ENCODE measurements at places on chromosomes 12 and 14.

GRCh38 chr14:96039633-96040311 lies 610 bp downstream of the C14orf132 start:
- DNase-seq = peak; percentile 8

- DNase-seq = no peak
Observed at GRCh38 chr12:59761542-59761941, 165.7 kb downstream of the SLC16A7 start.

- DNase-seq = no peak
Observed at GRCh38 chr14:103886304-103887169, 39.2 kb upstream of the PPP1R13B start.

GRCh38 chr12:49664591-49665239 lies 41.4 kb downstream of the PRPF40B start:
- DNase-seq = no peak

DNA sequence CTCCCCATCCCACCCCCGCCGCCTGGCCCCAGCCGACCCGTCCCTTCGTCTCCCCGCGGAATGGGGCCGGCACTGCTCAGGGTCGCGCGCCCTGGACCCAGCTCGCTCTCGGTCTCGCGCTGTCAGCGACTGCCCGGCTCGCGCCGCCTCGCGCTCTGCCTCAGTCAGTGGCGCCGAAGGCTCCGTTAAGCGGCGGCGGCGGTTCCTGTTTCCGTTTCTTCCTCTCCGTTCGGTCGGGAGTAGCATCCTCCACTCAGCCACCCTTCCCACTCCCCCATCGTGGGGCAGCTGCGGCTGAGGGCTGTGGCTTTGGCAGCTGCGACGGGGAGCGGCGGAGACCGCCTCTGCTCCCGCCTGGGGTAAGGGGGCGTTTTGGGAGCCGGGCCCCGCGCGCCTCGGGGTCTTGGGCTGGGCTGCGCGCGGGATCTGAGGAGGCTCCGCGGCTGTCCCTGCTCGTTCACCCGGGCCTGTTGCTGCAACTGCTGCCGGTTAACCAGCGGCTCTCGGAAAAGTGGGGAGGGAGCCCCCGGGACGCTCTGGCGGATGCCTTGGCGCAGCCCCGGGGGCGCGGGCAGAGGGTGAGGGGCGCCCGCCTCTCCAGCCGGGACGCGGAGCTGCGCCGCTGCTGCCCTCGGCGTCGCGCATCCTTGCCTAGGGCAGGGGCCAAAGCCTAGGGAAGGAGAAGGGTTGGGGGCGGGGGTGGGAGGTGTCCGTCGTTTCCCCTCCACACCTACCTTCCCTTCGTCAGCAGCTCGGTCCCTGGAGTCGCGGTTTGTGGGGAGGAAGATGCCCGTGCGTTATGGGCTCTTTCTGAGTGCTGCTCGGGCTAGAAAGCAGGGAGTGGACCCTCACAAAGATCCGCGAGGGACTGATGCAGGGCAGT lies 567 bp downstream of the FUT8 start:
- DNase-seq = peak; percentile 43

- no peak for DNase-seq
Observed at GRCh38 chr14:54177019-54177418, 219.8 kb upstream of the CDKN3 start.

DNA sequence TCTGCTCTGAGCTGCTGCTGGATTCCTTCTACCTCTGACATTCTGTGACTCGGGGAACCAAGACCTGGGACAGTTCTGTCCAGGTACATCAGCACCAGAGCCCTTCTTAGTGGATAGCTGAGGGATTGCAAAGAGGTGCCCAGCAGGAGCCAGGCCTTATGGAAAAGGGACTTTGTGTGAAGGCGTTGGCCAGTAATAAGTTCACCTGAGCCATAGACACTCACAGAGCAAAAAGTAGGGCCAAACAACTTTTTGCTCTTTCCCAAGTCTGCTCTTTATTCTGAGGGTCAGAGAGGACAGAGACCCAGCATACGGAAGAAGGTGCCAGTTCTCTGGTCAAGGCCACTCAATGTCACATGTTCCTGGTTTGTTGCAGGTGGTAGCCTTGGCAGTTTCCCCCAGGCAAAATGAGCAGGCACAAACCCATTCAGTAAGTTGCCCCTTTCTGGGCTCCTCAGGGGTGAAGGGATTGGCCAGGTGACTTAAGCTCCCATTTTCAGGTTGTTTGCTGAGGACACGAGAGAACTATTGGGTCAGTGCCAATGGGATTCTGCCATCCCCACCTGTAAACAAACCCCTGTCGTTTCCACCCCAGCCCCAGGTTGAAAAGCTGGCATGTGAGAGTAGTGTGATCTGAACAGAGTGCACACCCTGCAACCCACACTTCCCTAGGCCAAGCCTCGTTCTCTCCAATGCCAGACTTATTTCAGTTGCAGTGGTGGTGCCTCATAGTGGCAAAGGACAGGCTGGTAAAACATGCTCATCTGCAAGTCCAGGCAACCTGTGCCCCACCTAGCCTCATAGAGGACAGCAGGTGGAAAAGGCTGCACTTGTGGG lies 150.3 kb downstream of the SMOC1 start:
- no peak for DNase-seq

- DNase-seq = no peak
Observed at GRCh38 chr14:37328673-37329072, 130.9 kb downstream of the MIPOL1 start.

DNA sequence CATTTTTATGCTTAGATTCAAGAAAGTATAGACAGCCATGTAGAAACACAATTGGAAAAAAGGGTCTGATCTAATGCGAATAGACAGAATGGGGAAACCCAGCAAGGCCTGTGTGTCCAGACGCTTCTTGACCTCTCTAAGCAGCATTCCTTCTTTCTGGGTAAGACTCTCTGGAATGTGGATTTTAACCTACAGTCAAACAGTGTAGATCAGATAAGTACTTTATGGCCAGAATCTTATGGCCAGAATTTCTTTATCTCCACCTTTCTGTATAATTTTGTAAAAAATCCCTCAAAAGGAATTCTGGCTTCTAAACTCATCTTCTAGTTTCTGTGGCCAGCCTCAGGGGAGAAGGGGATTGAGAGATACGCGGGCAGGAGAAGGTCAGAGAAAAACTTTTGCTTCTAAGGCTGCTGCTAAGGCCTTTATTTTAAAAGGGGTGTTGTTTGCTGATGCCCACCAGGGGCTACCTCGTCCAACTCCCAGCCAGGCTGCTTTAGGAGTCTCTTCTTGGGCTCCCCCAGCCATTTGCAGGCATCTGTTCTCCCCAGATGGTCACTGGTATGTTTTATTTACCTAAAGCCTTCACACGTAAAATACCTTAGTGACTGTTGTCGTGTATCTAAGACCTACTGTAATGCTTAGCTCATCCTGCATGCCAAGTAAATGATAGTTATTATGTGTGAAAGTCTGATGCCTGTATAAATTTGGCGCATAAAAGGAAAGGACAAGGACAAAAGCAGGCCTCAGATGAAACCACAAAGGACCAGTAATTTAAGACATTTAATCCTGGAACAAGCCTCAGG lies 68.4 kb downstream of the ANO6 start:
- DNase-seq = no peak

DNA sequence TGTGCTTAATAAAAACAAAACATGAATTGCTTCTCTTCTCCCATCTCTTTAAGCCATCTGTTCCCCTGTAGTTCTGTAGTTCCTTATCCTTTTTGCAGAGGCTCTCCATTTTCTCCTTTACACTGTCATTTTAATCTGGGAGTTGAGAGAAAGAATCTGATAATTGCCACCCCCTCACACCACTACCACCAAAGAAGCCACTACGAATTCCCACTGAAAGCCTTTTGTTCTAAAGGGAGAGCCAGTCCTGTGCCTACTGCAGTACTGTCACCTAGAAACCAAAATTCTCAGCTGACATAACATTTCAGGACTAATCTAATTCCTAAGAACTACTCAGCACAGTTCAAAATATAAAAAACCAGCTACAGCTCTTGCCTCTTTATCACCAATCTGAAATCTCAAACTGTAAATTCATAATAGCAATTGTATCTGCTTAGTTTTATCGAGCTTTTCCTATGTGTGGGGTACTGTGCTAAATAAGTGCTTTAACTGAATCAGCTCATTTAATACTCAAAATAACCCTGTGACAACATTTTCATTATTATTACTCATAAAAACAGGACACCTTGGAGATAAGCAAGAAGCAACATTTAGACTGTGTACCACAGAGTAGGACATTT lies 72.4 kb downstream of the SPPL3 start:
- DNase-seq = no peak

DNA sequence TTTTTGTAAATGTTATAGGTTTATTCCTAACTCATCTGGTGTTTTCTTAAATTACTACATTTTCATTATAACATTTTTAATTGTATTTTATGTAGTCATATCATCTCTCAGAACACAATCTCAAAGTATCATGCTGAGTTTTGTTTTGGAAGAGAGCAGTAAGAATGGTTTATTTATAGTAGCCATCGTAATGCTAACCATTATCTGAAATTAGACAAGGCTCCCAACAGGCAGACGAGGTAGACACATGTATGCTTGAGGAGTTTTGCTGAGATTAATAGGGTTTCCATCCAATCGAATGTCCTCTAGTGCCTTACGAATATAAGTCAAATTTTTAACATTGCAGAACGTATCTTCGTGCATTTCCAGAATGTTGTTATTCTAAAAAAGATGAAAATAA lies 9.0 kb upstream of the CCER1 start:
- DNase-seq = no peak

GRCh38 chr14:72948481-72949138 lies 22.3 kb downstream of the DCAF4 start:
- no peak for DNase-seq

GRCh38 chr12:103494734-103495468 lies 867 bp downstream of the C12orf42 start:
- DNase-seq = no peak

GRCh38 chr14:104224506-104225277 lies 86.3 kb downstream of the KIF26A start:
- DNase-seq = no peak

GRCh38 chr14:92962831-92963095 lies 39.8 kb downstream of the CHGA start:
- DNase-seq = no peak

DNA sequence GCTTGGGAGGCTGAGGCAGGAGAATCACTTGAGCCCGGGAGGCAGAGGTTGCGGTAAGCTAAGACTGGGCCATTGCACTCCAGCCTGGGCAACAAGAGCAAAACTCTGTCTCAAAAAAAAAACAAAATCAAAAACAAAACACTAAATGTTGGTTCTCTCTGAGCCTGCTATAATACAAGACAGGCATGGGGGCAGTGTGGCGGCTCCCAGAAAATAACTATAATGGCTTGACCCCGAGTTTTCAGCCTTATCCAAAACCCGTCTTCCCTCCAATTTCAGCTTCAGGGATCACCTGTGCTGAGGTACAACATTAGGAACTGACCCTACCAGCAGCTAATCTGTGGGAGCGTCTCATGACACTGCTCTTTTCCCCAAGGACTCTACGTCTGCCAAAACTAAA lies 862 bp downstream of the SLC7A7 start:
- no peak for DNase-seq

DNA sequence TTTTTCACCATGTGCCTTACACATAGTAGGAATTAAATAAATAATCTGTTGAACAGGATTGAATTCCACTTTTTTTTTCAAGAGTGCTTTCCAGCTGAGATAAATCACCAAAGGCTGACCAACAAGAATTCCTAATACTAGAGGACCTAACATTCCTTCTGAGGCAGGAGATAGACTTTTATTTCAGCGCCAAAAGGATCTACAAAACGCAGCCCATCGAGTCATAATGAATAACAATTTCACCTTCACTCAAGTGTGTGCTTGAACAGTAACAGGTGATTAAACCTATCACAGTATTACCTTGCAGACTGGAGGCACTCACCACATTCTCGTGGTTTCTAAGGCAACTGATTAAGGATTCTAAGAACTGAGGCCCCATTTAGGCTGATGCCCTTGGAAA lies 224.3 kb upstream of the ATP2B1 start:
- DNase-seq = no peak

DNA sequence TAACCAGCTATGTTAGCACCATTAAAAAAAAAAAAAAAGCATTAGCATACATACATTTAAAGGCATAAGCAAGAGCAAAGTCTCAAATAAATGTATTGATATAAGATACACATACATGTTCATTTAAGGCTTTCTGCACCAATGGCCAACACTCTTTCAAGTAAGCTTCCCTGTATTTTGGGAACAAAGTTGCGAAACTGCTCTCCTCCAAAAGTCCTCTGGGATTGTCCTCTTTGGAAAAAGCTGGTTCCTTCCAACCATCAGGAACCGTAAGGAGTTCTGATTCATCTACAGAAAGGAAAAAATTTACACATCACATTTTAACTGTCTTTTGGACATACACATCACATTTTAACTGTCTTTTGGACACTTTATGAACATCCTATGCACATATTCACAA lies 3.2 kb downstream of the KRR1 start:
- DNase-seq = no peak

- no peak for DNase-seq
Observed at GRCh38 chr14:38866461-38866860, 236.6 kb downstream of the SEC23A start.

- DNase-seq = no peak
Observed at GRCh38 chr12:78797196-78797931, 67.2 kb upstream of the SYT1 start.

- no peak for DNase-seq
Observed at GRCh38 chr12:61717986-61718385, 542.2 kb upstream of the USP15 start.

DNA sequence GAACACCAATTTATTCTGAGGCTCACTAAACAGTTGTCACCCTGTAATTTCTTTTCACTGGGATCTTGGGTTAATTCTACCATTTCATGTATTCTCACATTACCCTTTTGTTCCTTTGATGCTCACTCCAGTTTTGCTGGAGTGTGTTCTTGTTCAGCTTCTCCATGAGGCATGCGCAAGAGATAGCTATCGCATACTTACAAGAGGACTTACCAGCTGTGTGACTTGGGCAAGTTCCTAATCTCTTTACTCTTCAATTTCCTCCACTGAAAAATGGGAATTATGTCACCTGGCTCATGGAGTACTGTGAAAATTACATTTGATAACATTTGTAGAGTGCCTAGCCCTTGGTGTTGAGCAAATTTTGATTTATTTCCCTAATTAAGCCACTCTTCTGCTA lies 56.5 kb upstream of the JDP2 start:
- no peak for DNase-seq

DNA sequence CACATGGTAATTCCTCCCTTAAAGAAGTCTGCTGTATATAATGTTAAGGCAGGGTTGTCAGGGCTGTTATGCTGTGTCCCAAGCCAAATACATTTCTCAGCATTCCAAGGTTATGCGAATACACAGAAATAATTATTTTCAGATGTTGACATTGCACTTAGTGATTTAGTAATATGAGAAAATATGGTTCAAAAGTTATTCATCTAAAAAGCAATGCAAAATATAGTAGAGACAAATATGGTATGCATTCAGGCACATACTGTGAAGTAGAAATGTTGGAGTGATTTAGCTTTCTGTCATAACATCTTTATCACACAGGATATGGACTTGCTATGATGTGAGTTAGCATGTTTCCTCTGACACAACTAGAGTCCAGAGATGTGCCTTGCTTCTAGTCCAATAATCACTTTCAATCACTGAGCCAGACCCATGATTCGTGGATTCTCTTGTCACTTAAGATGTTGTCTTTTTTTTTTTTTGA lies 70.0 kb downstream of the PDE3A start:
- DNase-seq = peak; percentile 7

- DNase-seq = no peak
Observed at GRCh38 chr12:65784289-65785015, 39.8 kb upstream of the HMGA2 start.

All from GM04504 (cell line).